ENCODE measurements at places on chromosomes 1 and 21.
A peak's percentile ranks its signal among the peaks of the same experiment; 100 is the strongest.

DNA sequence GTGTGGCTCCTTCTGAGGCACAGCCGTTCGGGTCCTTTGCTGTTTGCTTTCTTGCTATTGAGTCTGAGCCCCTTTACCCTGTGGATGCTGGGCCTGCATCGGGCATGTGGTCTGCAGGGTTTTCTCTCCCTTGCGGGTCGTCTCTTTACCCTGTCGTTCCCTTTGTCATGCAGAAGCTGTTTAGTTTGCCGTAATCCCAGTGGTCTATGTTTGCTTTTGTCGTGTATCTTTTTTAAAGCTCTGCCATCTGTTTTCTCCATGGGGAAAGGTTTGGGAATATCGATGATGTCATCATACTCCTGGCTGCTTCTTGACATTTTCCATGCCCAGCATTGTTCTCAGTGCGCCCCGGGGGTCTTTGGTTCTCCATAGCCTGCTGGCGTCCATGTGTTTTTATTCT is 68.2 kb downstream of the AGPAT3 start:
- DNase-seq, result no peak

- DNase-seq, result peak; percentile 69
These were observed 9.2 kb upstream of the EVA1C start for GRCh38 chr21:32403201-32403777.

- no peak for DNase-seq
These were observed 116.8 kb downstream of the VPS13D start for GRCh38 chr1:12346483-12347151.

- DNase-seq, result no peak
These were observed 20.8 kb downstream of the OBSCN start for GRCh38 chr1:228228601-228229074.

DNA sequence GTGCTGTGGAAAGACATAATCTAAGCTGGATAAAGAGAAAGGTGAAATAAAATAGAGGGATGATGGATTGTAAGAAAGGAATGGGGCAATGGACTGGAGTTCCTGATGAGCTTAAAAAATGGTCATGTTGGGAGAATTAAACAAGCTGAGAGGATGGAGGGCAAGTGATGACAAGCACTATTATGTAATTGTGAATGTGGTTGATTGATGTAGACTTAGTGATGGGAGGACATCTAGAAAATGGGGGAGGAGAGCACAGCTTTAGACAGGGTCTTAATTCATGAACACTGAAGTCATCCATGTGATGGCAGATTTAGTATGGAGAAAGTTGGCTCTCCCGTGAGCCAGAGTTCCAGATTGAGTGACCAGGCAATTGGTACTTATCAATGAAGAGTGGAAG is 29.0 kb downstream of the DNAH14 start:
- DNase-seq, result no peak

DNA sequence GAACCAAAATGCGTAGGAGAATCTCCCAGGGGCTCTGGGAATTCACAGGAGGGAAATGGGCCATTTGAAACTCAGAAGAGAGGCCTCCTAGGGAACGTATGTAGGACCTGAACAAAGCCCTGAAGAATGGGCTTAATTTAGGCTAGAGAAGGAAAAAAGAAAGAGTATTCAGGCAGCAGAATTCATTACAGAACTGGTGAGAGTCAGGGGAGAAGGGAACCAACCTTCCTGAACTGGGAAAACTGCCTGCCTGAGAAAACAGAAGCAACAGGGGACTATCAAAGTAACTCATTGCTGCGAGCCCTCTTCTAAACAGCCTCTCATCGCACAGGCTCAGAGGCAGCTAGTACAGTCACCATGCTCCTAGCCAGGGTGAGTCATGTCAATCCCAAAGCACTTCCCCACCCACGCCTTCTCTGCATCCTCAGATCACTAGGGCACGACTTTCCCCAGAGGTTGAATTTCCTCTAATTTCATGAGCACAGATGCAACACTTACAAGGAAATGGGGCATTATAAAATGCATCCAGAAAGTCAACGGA is 98.1 kb downstream of the ADSS2 start:
- DNase-seq, result peak; percentile 20

GRCh38 chr1:177780096-177780700 is 189.7 kb downstream of the SEC16B start:
- no peak for DNase-seq

DNA sequence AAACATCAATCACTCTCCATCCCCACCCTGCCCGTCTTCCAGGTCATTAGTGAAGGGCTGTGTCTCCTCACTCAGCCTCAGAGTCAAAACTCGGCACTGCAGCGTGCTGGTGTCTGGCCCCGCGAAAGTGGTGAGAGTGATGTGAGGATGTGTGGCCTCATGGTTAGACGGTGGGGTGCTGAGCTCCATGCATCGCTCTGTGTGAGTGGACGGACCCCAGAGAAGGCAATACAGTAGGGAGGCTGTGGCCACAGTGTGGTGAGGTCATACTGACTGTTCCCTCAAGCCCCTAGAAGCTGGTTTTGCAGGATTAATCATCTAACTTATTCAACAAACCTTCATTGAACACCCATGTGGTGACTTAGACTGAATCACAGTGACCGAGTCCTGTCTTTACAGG is 329.9 kb upstream of the AJAP1 start:
- no peak for DNase-seq

- DNase-seq, result no peak
These were observed 63.9 kb downstream of the FMN2 start for GRCh38 chr1:240155605-240156004.

- DNase-seq, result no peak
These were observed 77.0 kb downstream of the MARK1 start for GRCh38 chr1:220604926-220605325.

GRCh38 chr1:233704898-233705723 is 91.2 kb downstream of the KCNK1 start:
- no peak for DNase-seq

GRCh38 chr1:83026745-83027144 is 972.2 kb downstream of the TTLL7 start:
- DNase-seq, result no peak

GRCh38 chr1:221620437-221621384 is 121.2 kb downstream of the DUSP10 start:
- no peak for DNase-seq

DNA sequence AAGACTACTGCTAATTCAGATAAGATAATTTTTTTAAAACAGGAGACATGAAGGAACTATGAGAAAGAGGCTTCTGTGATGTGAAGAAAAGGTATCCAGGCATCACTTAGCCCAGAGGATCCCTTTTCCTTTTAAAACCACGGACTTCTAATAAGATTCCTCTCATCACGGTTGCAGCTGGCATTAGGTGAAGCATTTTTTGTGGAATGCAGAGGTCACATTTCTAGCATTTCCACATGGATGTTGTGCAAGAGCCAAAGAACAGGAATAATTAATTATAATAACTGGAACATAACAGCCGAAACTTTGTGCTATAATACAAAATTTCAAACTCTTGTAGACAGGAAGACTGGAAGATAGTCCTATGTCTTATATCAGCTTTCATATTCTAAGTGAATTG is 27.6 kb downstream of the CYP2J2 start:
- no peak for DNase-seq

- DNase-seq, result no peak
These were observed 79.9 kb downstream of the LACTBL1 start for GRCh38 chr1:22892789-22893188.

- no peak for DNase-seq
These were observed 16.3 kb upstream of the MTARC1 start for GRCh38 chr1:220770245-220770913.

DNA sequence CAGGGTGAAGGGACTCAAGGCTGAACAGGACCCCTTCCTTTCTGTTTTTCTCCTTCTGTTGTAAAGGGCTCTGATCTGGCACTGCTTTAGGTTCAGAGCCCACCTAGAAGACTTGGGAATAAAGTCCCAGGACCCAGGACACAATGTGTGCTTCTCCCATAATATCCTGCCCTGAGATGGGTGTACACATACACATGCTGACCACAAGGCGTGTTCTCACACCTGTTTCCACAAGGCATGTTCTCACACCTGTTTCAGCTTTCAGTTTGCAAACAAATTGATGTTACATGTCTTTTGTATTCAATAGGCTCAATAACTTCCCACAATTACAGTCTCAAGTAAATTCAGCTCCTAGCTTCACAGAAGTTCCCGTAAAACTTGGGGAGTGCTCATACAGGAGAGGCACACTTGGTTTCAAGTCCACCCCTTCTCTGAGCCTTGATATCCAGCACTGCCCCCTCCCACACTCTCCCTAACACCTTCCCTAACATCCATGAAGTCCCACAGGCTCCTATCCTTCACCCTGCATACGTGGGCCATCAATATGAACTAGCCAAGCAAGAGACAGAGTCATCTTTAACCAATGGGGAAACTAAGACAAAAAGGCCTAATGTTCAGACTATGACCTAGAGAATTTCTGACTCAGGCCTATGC is 41.7 kb downstream of the ERI3 start:
- DNase-seq, result no peak
